K562 (cell line): ENCODE measurements at places on chromosomes 6 and 20. TPM values are rescaled to one million over a fixed set of nuclear protein-coding genes. Genes with fewer than 3 reads are reported as not detected.
A peak's percentile ranks its signal among the peaks of the same experiment; 100 is the strongest.

The SLC22A7 gene
- total RNA-seq: not detected in 2 replicates

The BNIP5 gene
- not detected in 2 replicates for total RNA-seq

The SLC17A9 gene
- total RNA-seq: 0.27 and 0.31 TPM in 2 replicates

The ALDH8A1 gene
- 0.16 and 0.18 TPM in 2 replicates for total RNA-seq

DNA sequence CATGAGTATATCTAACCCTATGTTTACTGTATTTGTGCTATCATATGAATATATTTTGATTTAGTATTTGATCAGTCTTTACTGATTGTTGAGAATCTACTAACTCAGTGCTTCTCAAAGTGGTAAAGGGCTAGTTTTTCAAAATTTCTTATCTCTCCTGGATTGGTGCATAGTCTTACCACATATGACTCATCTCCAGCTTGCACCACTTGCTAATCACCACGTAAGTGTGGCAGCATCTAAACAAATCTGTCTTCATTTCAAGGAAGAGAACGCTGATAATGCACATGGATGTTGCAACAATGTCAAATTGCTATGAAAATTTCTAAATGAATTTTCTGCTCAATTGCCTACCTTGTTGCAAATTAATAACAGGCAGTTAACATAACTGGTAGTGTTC, 299.5 kb downstream of the PAX1 start:
- no peak overlapping the region for H3K4me3 ChIP-seq
- DNase-seq: no peak
- H3K27ac ChIP-seq: no peak overlapping the region
- H3K27me3 ChIP-seq: no peaks in the 10 kb centered on the region
- no peaks in the 10 kb centered on the region for H3K36me3 ChIP-seq

DNA sequence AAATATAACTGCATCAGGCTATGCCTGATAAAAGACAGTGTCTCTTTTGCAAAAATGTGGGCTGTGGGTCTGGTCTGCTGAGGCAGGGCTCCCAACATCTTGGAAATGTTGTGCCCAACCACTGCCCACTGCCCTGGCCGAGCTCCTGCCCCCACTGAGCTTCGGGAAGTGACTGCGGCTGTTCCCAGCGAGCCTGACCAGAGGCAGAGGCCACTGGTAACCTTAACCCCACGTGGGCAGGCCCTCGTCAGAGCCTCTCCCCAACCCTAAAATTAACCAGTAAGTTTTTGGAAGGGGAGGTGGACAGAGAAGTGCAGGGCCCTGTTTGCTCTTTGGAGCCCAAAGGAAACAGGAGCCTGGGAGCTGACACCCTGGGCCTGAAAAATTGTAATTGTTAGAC, 225.9 kb downstream of the MAFB start:
- no peak overlapping the region for H3K4me3 ChIP-seq
- H3K27ac ChIP-seq: no peak overlapping the region
- H3K36me3 ChIP-seq: no peaks in the 10 kb centered on the region
- no peaks in the 10 kb centered on the region for H3K4me1 ChIP-seq
- no peak for DNase-seq

GRCh38 chr20:24537210-24537609, 67.8 kb downstream of the SYNDIG1 start:
- no peaks in the 10 kb centered on the region for H3K36me3 ChIP-seq
- no peak for DNase-seq
- no peaks in the 10 kb centered on the region for H3K4me1 ChIP-seq
- H3K27ac ChIP-seq: no peak overlapping the region
- no peaks in the 10 kb centered on the region for H3K27me3 ChIP-seq
- H3K4me3 ChIP-seq: no peak overlapping the region

DNA sequence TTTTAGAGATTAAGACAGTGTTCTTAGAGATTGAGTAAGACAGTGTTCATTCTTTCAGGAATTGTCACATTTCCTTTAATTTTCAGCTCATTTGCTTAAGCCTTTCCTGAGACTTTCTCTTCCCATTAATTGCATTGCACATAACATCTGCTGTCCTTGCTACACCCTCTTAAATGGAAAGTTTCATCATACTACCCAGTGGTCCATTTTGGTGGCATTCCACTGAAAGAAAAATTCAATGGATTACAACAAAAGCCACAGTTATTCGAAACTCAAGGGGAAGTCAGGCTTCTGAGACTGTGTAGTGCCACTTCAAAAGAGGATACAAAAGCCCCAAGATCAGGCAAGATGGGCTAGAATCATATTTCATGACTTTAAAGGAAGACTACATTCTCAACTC, 64.0 kb downstream of the RSPO3 start:
- H3K4me1 ChIP-seq: no peaks in the 10 kb centered on the region
- no peak overlapping the region for H3K4me3 ChIP-seq
- no peaks in the 10 kb centered on the region for H3K27me3 ChIP-seq
- H3K36me3 ChIP-seq: no peaks in the 10 kb centered on the region
- no peak for DNase-seq

DNA sequence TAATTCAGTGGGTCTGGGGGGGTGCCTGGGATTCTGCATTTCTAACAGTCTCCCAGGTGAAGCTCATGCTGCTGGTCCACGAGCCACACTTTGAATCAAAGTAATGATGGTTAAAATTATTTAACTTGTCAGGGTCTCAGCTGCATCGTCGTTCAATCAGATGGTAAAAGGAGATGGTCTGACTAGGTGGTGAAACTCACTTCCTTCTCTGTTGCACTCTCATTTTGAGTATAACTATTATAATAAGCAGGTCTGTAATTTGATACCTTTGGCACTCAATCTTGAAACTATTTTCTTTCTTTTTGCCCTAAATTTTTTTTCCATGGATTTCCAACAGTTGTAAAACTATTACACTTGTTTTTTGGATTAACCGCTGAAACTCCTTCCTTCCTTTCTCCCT, 292.5 kb downstream of the FARS2 start:
- H3K27me3 ChIP-seq: no peaks in the 10 kb centered on the region
- H3K36me3 ChIP-seq: no peaks in the 10 kb centered on the region
- H3K4me3 ChIP-seq: no peak overlapping the region
- H3K4me1 ChIP-seq: no peaks in the 10 kb centered on the region
- no peak for DNase-seq

- no peak overlapping the region for H3K4me3 ChIP-seq
- H3K27me3 ChIP-seq: no peaks in the 10 kb centered on the region
- H3K36me3 ChIP-seq: no peaks in the 10 kb centered on the region
- DNase-seq: no peak
Measured at GRCh38 chr6:37967651-37968050, 148.1 kb downstream of the ZFAND3 start.

DNA sequence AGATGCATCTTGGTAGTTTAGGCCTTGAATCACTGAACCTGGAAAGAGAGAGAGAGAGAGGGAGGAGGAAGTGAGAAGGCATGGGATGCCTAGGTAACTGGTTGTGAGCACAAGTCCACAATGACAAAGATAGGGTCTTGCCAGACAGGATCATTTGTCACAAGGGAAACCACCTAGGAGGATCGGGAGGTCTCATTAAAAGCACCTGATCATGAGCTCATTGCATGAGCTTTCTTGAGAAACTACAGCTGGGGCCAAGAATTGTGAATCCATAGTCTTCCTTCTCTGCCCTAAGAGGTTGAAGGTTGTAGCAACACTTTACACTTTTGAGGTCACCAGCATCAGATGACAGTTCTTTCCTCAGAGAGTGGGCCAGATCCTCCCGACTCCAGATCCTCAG, 195.7 kb downstream of the CD83 start:
- H3K4me1 ChIP-seq: no peaks in the 10 kb centered on the region
- H3K27me3 ChIP-seq: peaks cover 2% of the 10 kb centered on the region; the same call in 1 of the 3 replicates
- DNase-seq: no peak

GRCh38 chr20:334578-334977, 9.2 kb downstream of the SOX12 start:
- H3K36me3 ChIP-seq: peaks cover 11% of the 10 kb centered on the region; the same call in 1 of the 3 replicates
- DNase-seq: no peak
- H3K4me1 ChIP-seq: peaks cover 8% of the 10 kb centered on the region

DNA sequence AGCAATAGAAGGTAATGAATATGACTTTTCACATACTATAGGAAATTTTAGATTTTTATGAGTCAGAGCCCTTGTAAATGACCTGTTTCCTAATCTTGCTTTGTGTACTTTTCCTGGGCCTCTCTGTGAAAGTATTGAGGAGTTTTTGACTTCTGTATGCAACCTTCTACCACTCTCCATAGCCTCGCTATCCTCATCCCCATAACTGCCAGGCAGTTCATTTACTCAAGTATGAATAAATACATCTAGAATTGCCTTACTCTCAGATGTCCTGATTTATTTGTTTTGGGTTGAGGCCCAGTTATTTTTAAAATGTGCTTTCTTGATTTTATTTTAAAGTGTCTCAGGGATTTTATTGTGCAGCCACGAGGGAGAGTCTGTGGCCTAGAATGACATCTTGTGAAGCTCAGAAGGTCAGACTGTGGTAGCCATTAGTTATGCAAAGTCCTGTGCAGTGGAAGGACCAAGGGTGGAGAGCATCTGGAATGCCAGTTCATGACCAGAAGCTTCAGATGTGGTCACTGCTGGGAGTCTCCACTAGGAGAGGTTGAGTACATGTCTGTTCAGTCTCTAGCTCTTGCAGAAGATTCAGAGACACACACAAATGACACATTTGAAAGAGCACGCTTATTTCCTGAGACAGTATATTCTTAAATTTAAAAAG, 346.2 kb upstream of the IMPG1 start:
- H3K27ac ChIP-seq: no peak overlapping the region
- no peaks in the 10 kb centered on the region for H3K36me3 ChIP-seq
- no peak for DNase-seq
- no peak overlapping the region for H3K4me3 ChIP-seq

DNA sequence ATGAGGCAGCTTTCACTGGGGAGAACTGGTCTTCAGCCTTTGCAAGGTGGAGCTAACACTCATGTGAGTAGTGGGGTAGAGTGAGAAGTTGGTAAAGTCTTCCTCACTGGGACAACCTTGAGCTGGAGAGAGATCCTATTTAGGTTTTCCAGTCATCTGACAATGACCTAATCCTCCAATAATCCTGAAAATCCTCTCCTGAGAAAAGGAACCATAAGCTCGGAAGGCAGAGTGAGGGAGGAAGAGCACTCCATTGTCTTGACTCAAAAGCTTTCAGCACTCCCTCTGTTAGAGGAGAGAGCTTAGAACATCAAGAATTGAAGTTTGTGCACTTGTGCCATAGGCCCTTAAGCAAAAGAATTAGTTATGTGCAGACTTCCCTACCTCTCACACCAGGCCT, 77.8 kb downstream of the TRAM2 start:
- H3K4me1 ChIP-seq: peaks cover 19% of the 10 kb centered on the region
- H3K4me3 ChIP-seq: no peak overlapping the region
- no peaks in the 10 kb centered on the region for H3K27me3 ChIP-seq

DNA sequence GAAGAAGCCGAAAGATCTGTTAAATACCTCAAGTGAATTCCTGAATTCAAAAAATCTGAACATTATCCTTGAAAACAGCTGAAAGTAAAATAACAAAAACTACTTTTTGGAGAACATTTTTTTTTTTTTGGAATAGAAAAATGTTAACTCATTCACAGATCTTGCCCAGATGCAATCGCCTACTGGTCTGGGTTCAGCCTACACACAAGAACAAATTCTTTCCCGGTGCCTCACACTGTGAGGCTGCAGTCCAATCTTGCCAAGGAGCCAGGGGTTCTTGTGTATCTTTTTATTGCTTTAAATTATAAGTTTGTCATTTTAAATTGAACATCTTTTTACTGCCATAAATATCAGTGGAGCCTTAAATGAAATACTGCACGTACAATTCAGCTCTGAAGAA, 41.2 kb upstream of the TMEM200A start:
- no peak for DNase-seq
- H3K27me3 ChIP-seq: no peaks in the 10 kb centered on the region
- no peaks in the 10 kb centered on the region for H3K4me1 ChIP-seq
- H3K27ac ChIP-seq: no peak overlapping the region
- H3K4me3 ChIP-seq: no peak overlapping the region

GRCh38 chr6:49531774-49532569, 18.5 kb upstream of the C6orf141 start:
- peak; percentile 55 for DNase-seq
- H3K36me3 ChIP-seq: no peaks in the 10 kb centered on the region
- no peaks in the 10 kb centered on the region; the same call in 1 of the 2 replicates for H3K4me1 ChIP-seq

GRCh38 chr6:129238991-129239390, 356.1 kb downstream of the LAMA2 start:
- no peaks in the 10 kb centered on the region for H3K27me3 ChIP-seq
- no peak overlapping the region for H3K4me3 ChIP-seq
- DNase-seq: no peak
- no peaks in the 10 kb centered on the region for H3K4me1 ChIP-seq
- no peaks in the 10 kb centered on the region for H3K36me3 ChIP-seq

GRCh38 chr20:18279242-18279641, 9.1 kb upstream of the ZNF133 start:
- H3K4me1 ChIP-seq: no peaks in the 10 kb centered on the region
- no peak for DNase-seq
- H3K4me3 ChIP-seq: no peak overlapping the region
- H3K36me3 ChIP-seq: no peaks in the 10 kb centered on the region

GRCh38 chr6:130997061-130997753, 65.8 kb downstream of the EPB41L2 start:
- peaks cover 27% of the 10 kb centered on the region for H3K4me1 ChIP-seq
- H3K27ac ChIP-seq: peak overlapping the region; percentile 52; the same call in 2 of the 3 replicates
- no peaks in the 10 kb centered on the region for H3K36me3 ChIP-seq
- no peaks in the 10 kb centered on the region for H3K27me3 ChIP-seq
- no peak overlapping the region for H3K4me3 ChIP-seq

GRCh38 chr6:100343316-100344077, 121.2 kb downstream of the SIM1 start:
- no peaks in the 10 kb centered on the region for H3K36me3 ChIP-seq

DNA sequence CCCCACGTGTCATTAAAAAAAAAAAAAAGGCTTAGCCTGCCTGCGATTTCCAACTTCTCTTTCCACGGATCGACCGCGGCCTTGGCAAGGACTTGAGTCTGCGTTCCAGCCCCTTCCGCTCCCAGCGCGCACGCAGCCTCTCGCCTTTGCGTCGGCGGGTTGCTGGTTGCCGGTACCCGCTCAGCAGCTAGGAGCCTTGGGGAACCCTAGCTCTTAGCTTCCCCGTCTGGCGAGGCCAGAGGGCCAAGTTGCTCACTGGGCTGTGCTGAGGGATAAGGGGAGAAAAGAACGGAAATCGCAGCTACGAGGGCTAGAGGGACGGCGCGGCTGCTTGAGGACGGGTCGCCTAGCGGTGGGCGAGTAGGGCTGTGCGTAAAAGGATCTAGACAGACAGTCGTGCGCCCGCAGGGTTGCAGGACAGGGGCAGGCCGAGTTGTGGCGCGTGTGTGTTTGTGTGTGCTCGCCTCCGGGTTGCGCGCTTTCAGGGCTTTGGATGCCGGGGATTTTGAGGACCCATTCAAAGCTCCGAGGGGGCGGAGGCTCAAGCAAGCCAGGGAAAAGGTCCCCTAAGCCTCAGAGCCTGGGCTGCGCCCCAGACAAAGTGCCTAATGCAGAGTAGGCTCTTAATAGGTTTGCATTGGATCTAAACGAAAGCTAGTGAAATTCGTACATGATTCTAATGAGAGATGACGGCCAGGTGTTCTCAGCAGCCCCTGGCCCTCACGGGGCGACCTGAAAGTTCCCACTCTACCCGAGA, 40.5 kb upstream of the OSTM1 start:
- no peak overlapping the region for H3K27ac ChIP-seq
- no peak for DNase-seq
- H3K4me1 ChIP-seq: peaks cover 35% of the 10 kb centered on the region
- H3K4me3 ChIP-seq: no peak overlapping the region
- peaks cover 11% of the 10 kb centered on the region; the same call in 2 of the 3 replicates for H3K27me3 ChIP-seq

- no peak overlapping the region for H3K27ac ChIP-seq
- H3K4me1 ChIP-seq: no peaks in the 10 kb centered on the region
- peaks cover 20% of the 10 kb centered on the region for H3K27me3 ChIP-seq
- no peaks in the 10 kb centered on the region for H3K36me3 ChIP-seq
Measured at GRCh38 chr20:59618131-59618530, 13.8 kb downstream of the PHACTR3 start.

- no peaks in the 10 kb centered on the region for H3K36me3 ChIP-seq
- DNase-seq: no peak
- no peak overlapping the region for H3K27ac ChIP-seq
- peaks cover 28% of the 10 kb centered on the region for H3K27me3 ChIP-seq
Measured at GRCh38 chr20:25579081-25579770, 6.1 kb downstream of the NINL start.
